Occipital lobe (tissue), 3 donors: ENCODE measurements at places on chromosomes 3 and 15. TPM values are rescaled to one million over a fixed set of nuclear protein-coding genes. Genes with fewer than 3 reads are reported as not detected.
A peak's percentile ranks its signal among the peaks of the same experiment; 100 is the strongest.

The LRRFIP2 gene
- 54.6 TPM for total RNA-seq

The MUC20 gene
- total RNA-seq = 1.9 TPM

The SOX14 gene
- not detected for total RNA-seq

The CAMKV gene
- total RNA-seq = 188 TPM

The EPHB1 gene
- 20.1 TPM for total RNA-seq

The FOXL2NB gene
- 0.16 TPM for total RNA-seq

DNA sequence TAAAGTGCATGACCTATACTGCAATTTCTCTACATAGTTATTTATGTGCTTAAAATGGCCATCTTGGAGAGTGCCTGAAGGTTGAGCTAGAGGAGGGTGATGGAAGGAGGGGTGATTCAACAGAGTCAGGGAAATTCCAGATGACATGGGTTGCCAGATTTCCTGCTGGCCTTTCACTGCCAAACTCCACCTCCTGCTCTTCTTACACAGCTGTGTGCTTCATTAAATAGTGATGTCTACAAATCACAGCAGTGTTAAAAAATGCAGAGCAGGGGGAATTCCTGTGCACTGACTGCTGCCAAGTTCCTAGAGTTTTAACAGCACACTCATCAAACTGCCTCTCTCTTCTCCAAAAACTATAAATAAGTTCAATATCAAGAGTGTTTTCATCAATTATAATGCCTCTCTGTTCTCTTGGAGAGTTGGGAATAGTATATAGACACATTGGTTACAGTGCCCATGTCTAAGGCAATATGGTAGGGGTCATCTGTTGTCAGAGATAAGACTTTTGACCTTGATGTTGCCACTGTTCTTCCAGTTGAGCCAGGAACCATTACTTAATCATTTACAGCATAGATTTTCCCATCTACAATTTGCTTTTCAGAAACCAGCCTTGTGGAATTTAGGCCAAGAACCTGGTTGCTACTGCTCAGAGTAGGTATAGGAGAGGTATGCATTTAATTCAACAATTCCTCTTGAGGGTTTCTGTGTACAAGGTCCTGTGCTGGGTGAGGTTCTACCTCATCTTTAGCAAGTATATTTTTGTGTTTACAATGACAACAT lies 79.6 kb downstream of the TP63 start:
- DNase-seq = no peak

DNA sequence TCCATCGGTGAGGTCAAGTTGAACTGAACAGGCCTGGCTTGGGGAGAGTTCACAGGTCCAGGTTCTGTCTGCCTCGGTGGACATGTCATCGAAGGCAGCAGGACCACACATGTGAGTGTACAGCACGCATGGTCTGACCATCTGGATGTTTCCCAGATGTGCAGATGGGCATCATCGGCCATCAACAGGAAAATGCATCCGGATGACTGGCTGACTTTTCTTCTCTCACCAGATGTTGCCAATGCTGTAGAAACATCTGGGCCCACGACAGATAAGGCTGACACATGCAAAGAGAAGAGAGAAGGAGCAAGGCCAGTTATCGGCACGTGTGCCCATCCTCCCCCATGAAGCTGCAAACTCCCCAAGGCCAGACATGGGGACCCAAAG lies 45.1 kb downstream of the NOX5 start:
- no peak for DNase-seq

DNA sequence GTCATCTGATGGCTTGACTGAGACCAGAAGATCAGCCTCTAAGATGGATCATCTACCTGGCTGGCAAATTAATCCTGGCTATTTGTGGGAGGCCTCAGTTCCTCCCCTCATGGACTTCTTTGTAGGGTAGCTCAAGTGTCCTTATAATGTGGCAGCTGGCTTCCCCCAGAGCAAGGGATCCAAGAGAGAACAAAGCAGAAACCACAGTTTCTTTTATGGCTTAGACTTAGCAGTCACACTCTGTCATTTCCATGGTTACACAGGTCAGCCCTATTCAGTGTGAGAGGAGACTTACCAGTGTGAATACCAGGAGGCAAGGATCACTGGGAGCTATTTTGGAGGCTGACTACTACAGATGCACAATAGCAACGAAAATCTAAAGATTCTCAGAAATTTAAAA lies 15.3 kb upstream of the ARL14 start:
- no peak for DNase-seq

GRCh38 chr3:34256021-34256420 lies 457.6 kb downstream of the PDCD6IP start:
- peak; percentile 15 for DNase-seq

GRCh38 chr3:98323425-98323824 lies 30.2 kb upstream of the OR5K4 start:
- no peak for DNase-seq

GRCh38 chr3:8856071-8856470 lies 86.7 kb upstream of the OXTR start:
- no peak for DNase-seq

GRCh38 chr3:189368384-189368783 lies 196.6 kb downstream of the TPRG1 start:
- no peak for DNase-seq

DNA sequence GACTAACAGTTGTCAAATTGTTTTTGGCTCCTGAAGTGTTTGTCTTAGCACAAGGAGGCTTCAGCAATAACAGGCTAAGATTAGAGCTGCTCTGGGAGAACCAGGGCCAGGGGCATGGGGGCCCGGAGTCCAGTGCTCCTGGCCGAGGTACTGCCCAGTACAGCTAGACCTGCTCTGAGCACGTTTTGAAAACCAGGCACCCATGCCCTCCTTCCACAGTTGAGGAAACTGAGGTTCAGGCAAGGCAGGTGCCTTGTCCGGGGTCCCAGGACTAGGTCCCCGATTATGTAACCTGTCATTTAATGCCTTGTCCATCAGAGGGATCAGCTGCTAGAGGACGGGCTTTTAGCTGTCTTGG lies 19.2 kb downstream of the KBTBD13 start:
- DNase-seq = no peak

GRCh38 chr15:43187544-43188155 lies 2.4 kb downstream of the CCNDBP1 start:
- no peak for DNase-seq

DNA sequence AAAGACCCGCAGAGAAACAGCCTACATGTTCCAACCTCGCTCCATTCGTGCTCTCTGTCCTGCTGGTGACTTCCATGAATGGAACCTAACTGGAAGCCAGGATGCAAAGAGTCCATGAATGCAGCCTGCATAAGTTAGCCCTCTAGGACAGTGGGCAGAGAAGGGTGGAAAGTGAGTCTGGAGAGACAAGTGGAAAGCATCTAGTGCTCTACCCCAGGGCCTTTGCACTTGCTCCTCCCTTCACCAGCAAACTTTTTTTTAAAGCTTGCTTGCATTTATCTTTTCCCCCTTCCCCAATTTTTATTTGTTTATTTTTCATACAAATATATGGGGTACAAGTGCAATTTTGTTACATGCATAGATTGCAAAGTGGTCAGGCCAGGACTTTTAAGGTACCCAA lies 7.9 kb upstream of the CYP1A1 start:
- no peak for DNase-seq

DNA sequence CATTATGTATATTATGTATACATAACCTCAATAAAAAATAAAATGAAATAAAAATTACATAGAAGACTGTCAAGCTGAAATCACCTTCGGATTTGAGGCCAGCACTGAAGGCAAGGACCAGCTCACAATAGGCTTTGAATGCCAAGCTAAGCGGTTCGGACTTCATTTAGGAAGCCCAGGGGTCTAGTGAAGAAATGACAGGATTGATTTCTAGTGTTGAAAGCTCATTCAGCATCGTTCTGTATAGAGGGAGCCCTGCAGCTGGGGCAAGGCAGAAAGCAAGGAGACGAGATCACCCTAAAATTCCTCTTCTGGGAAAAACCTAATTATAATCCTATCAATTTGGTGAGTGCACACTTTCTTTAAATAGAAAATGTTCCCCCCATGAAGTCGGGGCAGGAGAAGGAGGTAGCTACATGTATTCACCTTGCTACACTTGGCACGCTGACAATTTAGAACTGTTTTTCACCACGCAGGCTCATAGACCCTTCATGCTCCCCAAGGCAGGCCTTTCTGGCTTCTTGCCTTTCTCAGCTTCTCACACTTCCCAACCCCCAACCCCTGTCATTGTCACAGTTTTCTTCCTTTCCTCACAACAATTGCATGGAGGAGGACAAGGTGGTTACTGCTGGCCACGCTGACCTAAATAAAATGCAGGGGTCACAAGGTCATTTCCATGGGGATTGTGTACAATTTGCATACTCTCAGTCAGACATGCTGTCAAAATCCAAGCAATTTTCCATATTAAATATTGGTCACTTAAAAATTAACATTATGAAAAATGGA lies 44.4 kb upstream of the SSR3 start:
- DNase-seq = no peak

GRCh38 chr3:86051058-86051457 lies 939.9 kb downstream of the VGLL3 start:
- DNase-seq = no peak

- no peak for DNase-seq
Observed at GRCh38 chr3:189121092-189121491, 50.7 kb upstream of the TPRG1 start.

- no peak for DNase-seq
Observed at GRCh38 chr3:114299421-114299820, 5.6 kb downstream of the TIGIT start.

DNA sequence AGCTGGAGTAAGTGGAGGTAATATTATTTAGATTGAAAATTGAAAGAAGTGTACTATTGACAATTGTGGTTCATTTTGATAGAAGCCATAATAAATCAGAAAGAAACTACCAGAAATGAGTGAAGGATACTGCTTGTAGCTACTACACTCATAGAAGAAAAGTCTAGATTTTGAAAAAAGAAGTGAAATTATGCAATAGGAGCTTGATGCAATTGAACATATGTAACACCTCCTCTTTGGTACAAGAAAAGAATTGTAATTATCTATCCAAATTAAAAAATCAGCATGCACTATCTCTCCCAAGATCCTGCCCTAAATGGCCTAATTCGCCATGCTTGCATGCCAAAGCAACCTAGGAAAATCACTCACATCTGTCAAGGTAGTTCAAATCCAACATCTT lies 51.1 kb upstream of the CD200R1L start:
- DNase-seq = no peak

GRCh38 chr3:14361068-14361677 lies 41.2 kb upstream of the SLC6A6 start:
- DNase-seq = no peak

- no peak for DNase-seq
Observed at GRCh38 chr15:78730955-78731354, 80.3 kb downstream of the ADAMTS7 start.
